ENCODE measurements at places on chromosomes 12 and 14.

- H3K4me3 ChIP-seq = no peak overlapping the region
- H3K36me3 ChIP-seq = no peaks in the 10 kb centered on the region
- DNase-seq = no peak
Observed at GRCh38 chr12:104275689-104276088, 27.9 kb upstream of the EID3 start.

GRCh38 chr14:94571395-94571794 is 9.8 kb upstream of the SERPINA5 start:
- H3K36me3 ChIP-seq = no peaks in the 10 kb centered on the region
- no peaks in the 10 kb centered on the region for H3K27me3 ChIP-seq
- H3K4me3 ChIP-seq = no peak overlapping the region
- DNase-seq = no peak
- no peaks in the 10 kb centered on the region for H3K4me1 ChIP-seq

- H3K36me3 ChIP-seq = no peaks in the 10 kb centered on the region
- no peak overlapping the region for H3K4me3 ChIP-seq
- no peak overlapping the region for H3K27ac ChIP-seq
- no peak for DNase-seq
Observed at GRCh38 chr12:79409562-79409961, 281.2 kb downstream of the PAWR start.

DNA sequence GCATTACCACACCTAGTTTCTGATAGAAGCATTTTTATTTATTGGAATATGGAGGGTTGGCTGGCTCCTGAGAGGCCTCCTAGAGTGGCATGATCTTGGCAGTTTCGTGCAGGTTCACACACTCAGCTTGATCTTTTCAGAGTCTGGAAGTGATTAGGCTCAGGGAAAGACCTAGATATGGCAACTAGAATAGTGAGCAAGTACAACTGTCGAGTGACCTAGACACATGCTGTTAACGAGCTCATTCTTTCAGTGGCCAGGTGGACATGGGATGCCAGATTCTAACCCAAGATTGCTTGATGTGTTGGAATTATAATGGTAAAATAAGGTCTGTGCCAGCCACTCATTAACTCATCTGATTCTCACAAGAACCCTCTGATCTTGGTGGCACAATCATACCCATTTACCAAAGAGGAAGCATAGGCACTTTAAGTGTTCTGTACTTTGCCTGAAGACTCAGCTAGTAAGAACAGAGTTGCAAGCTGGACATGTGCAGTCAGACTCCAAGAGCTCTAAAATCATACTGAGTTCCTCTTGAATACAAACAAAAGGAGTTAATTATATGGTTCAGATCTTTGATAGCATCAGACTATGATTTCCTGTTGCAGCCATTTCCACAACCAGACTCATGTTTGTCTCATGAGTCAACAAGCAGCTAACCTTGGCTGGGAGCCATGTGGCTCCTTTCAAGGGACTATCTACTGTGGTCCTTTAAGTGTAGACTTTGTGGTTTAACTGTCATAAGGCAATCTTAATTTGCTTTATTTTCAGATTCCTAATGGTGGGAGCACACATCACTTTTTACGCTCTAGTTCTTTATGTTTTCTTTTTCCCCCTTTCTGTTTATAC is 144.2 kb downstream of the PLEKHA5 start:
- H3K27me3 ChIP-seq = no peaks in the 10 kb centered on the region
- H3K36me3 ChIP-seq = no peaks in the 10 kb centered on the region
- H3K27ac ChIP-seq = no peak overlapping the region
- H3K4me3 ChIP-seq = no peak overlapping the region
- DNase-seq = peak; percentile 71

DNA sequence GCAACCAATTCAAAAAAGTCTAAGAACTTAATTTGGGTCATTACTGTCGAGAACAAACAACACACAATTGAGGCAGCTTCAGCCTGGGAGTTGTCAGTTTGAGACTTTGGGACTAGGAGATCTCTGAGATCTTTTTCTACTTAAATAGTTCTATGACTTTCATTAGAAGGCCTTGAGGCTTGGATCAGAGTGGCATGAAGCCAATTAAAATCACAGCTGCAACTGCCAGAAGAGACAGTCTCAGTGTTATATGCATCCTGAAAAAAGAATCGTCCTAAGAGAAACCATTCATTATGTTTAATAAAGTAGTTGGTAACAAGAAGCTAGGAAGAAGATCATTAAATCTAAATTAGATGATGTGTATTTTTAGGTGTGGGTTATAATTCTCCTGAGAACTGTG is 170.8 kb upstream of the RASSF8 start:
- no peak overlapping the region for H3K4me3 ChIP-seq
- no peaks in the 10 kb centered on the region for H3K36me3 ChIP-seq
- H3K27me3 ChIP-seq = no peaks in the 10 kb centered on the region

DNA sequence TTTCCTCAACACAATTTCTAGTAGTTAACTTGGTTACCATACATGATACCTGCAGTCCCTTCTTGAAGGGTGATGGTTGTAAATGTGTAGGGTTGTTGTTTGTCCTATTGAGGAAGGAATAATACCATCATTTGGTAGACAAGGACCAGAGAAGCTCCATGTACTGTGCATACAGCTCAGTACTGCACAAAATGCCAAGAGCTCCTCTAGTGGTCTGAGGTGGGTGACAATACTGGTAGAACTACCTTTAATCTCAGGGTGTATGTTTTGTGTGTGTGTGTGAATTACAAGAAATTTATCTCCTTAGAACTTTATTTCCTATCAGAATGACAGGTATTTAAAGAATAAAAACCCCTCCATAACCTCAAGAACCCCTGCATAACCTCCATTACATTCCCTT is 575.3 kb downstream of the TMTC2 start:
- no peaks in the 10 kb centered on the region for H3K27me3 ChIP-seq
- H3K4me1 ChIP-seq = no peaks in the 10 kb centered on the region
- H3K4me3 ChIP-seq = no peak overlapping the region
- DNase-seq = no peak
- no peaks in the 10 kb centered on the region for H3K36me3 ChIP-seq

- no peak overlapping the region for H3K27ac ChIP-seq
- no peaks in the 10 kb centered on the region for H3K36me3 ChIP-seq
- no peak overlapping the region for H3K4me3 ChIP-seq
- peaks cover 4% of the 10 kb centered on the region for H3K4me1 ChIP-seq
- peaks cover 3% of the 10 kb centered on the region for H3K27me3 ChIP-seq
Observed at GRCh38 chr12:24227551-24227950, 278.1 kb upstream of the SOX5 start.

DNA sequence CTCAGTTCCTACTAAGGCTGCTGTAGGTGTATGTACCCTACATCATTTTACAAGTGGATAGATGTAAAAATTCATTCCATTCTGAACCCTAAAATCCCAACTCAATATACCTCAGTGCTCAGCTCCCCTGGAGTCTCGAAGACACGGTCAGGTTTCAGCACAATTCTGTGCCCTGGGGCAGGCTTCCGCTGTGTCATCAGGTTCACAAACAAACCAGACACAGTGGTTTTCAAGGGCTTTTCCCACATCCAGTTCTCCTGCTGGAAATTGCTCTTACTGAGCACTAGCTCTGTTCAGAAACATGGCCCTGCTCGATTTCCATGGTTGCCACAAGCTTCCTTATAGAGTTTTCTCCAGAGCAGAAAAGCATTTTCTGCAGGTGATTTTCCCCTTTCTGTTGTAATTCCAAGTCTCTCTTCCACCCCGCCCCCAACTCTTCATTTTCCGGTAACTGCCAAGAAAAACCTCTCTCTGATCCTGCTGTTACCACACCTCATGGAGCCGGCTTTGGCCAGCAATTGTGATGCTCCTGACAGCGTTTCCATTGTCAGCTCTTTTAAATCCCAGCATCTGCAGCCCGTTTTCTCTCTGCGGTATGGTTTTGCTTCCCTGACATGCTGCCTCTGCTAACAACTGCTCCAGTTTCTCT is 483.0 kb upstream of the CCDC196 start:
- DNase-seq = no peak
- H3K4me3 ChIP-seq = no peak overlapping the region
- H3K4me1 ChIP-seq = no peaks in the 10 kb centered on the region

GRCh38 chr12:3931776-3932175 is 58.6 kb upstream of the PARP11 start:
- H3K36me3 ChIP-seq = no peaks in the 10 kb centered on the region
- H3K27ac ChIP-seq = no peak overlapping the region
- no peak for DNase-seq
- H3K4me3 ChIP-seq = no peak overlapping the region
- no peaks in the 10 kb centered on the region for H3K27me3 ChIP-seq

- H3K27ac ChIP-seq = no peak overlapping the region
- H3K27me3 ChIP-seq = peaks cover 31% of the 10 kb centered on the region
- no peak overlapping the region for H3K4me3 ChIP-seq
- no peak for DNase-seq
- peaks cover 7% of the 10 kb centered on the region for H3K4me1 ChIP-seq
Observed at GRCh38 chr12:131825146-131825892, 2.9 kb upstream of the MMP17 start.

DNA sequence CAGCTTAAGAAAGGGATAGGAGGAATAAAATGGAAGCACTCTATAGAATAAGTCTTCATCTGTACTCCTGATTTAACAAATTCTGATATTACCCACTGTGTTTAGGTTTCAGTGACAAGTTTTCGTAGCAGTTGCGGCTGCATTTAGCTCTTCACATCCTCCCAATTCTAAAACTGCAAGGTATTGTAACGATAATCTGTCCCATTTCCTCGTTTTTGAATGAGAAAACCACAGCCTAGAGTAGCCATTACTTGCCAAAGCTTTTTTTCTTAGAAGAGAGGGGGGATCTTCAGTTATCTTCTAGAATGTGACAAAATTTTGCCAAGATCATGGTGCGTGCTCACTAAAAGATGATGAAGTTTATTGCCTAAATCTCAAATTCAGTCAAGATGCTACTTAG is 155.8 kb downstream of the PDE3A start:
- H3K27ac ChIP-seq = no peak overlapping the region
- H3K36me3 ChIP-seq = no peaks in the 10 kb centered on the region
- H3K4me3 ChIP-seq = no peak overlapping the region
- no peak for DNase-seq

GRCh38 chr12:104582739-104583138 is 126.0 kb downstream of the CHST11 start:
- no peak overlapping the region for H3K27ac ChIP-seq
- DNase-seq = no peak
- no peak overlapping the region for H3K4me3 ChIP-seq
- peaks cover 5% of the 10 kb centered on the region for H3K36me3 ChIP-seq
- H3K27me3 ChIP-seq = no peaks in the 10 kb centered on the region

GRCh38 chr14:80350707-80351106 is 139.4 kb upstream of the DIO2 start:
- H3K27me3 ChIP-seq = peaks cover 4% of the 10 kb centered on the region
- DNase-seq = no peak
- H3K27ac ChIP-seq = no peak overlapping the region
- H3K4me3 ChIP-seq = no peak overlapping the region
- no peaks in the 10 kb centered on the region for H3K36me3 ChIP-seq
- no peaks in the 10 kb centered on the region for H3K4me1 ChIP-seq

DNA sequence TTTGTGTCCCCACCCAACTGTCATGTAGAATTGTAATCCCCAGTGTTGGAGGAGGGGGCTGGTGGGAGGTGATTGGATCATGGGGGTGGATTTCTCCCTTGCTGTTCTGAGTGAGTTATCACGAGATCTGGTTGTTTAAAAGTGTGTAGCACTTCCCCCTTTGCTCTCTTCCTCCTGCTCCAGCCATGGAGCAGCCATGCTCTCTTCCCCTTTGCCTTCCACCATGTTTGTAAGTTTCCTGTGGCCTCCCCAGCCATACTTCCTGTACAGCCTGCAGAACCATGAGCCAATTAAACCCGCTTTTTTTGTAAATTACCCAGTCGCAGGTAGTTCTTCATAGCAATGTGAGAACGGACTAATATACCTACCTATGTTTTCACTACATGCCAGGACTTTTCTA is 2.6 kb upstream of the POC1B start:
- H3K36me3 ChIP-seq = peaks cover 12% of the 10 kb centered on the region
- DNase-seq = no peak
- no peaks in the 10 kb centered on the region for H3K27me3 ChIP-seq

- peaks cover 27% of the 10 kb centered on the region for H3K36me3 ChIP-seq
- H3K27ac ChIP-seq = no peak overlapping the region
- H3K27me3 ChIP-seq = no peaks in the 10 kb centered on the region
- DNase-seq = no peak
- no peak overlapping the region for H3K4me3 ChIP-seq
Observed at GRCh38 chr12:77033658-77034536, 31.5 kb downstream of the E2F7 start.

DNA sequence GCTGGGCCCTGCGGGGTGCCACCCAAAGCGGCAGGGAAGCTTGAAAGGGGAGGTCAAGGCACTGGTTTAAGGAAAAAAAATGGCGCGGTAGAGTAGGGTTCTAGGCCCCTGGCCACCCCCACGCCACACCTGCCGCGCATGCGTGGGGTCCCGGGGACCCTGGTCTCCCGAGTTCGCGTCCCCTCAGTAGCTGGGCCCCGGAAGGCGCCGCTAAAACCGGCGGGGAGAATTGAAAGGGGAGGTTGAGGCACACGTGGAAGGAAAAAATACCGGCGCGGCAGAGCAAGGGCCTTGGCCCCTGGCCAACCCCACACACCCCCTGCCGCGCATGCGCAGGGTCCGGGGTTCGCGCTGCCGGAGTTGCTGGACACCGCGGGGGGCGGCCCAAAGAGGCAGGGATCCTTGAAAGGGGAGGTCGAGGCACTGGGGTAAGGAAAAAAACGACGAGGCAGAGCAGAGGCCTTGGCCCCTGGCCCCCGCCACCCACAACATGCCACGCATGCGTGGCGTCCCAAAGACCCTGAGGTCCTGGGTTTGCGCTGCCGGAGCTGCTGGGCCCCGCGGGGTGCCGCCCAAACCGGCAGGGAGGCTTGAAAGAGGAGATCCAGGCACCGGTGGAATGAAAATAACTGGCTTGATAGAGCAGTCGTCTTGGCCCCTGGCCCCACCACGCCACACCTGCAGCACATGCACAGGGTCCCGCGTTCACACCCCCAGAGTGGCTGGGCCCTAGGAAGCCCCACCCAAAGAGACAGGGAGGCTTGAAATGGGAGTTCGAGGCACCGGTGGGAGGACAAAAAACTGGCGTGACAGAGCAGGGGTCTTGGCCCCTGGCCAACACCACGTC is 314.5 kb downstream of the ALG10 start:
- no peaks in the 10 kb centered on the region for H3K4me1 ChIP-seq
- no peak for DNase-seq

DNA sequence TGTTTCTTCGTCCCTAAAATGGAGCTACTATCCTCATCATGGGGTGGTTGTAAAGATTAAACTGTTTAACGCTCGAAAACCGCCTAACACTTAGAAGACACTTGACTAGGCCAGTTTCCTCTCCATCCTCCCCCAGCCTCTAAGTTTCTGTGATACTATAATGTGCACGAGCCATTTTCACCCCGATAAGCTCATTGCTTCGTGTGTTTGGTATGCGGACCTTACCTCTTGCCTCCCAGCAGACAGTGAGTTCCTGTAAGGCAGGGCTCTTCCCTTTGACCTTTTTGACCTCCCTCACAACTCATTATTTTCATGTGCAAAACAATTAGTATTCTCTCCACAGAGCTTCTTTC is 499 bp upstream of the GXYLT1 start:
- H3K4me3 ChIP-seq = peak overlapping the region; percentile 92
- H3K27me3 ChIP-seq = peaks cover 2% of the 10 kb centered on the region
- H3K4me1 ChIP-seq = peaks cover 33% of the 10 kb centered on the region
- no peaks in the 10 kb centered on the region for H3K36me3 ChIP-seq
- peak; percentile 20 for DNase-seq

- H3K4me1 ChIP-seq = peaks cover 39% of the 10 kb centered on the region
- H3K4me3 ChIP-seq = no peak overlapping the region
- H3K27me3 ChIP-seq = no peaks in the 10 kb centered on the region
- H3K36me3 ChIP-seq = no peaks in the 10 kb centered on the region
- H3K27ac ChIP-seq = no peak overlapping the region
Observed at GRCh38 chr12:104709692-104710435, 248.2 kb downstream of the SLC41A2 start.
